Fibroblast of the aortic adventitia (primary cell): ENCODE measurements at places on chromosomes 4 and X. TPM values are rescaled to one million over a fixed set of nuclear protein-coding genes. Genes with fewer than 3 reads are reported as not detected.
A peak's percentile ranks its signal among the peaks of the same experiment; 100 is the strongest.

DNA sequence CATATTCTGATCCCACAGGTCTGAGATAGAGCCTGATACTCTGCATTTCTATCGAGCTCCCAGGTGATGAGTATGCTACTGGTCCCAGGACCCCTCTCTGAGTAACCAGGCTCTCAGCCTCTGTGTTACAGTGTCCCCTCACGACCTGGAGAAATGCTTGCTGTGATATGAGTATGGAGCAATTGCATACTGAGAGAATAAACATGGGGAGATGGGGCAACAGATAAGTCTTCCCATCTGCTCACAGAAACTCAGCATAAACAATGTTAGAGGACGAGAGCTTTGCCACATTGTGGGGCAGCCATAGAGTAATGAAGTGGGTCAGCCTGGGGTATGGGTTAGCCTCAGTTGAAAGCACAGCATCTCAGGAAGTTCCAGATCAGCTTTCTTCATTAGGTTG is 82.6 kb upstream of the HS3ST1 start:
- DNase-seq, result no peak

- peak; percentile 13 for DNase-seq
Observed at GRCh38 chr4:33696041-33696440, 2548.3 kb downstream of the ARAP2 start.

DNA sequence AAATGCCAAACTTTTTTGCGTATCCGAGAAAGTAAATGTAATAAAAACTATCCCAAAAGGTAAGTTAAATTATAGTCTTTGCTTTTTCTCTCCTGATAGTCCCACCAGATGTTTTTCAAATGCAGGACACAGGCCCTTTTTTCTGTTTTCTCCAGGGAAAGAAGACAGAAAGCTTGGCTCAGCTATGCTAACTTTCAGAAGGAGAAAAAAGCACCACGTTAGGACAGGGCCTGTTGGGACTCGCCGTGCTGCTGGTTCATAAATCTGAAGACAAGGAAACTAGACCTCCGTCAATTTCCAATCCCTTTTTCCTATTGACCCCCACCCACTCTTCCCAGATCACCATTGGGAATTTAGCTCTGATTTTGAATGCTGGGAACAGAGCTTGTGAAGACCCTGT is 220.9 kb upstream of the SFRP2 start:
- DNase-seq, result no peak

Gene SH2D1A
- total RNA-seq, result not detected in 2 replicates

Gene PAGE5
- total RNA-seq, result not detected in 2 replicates

DNA sequence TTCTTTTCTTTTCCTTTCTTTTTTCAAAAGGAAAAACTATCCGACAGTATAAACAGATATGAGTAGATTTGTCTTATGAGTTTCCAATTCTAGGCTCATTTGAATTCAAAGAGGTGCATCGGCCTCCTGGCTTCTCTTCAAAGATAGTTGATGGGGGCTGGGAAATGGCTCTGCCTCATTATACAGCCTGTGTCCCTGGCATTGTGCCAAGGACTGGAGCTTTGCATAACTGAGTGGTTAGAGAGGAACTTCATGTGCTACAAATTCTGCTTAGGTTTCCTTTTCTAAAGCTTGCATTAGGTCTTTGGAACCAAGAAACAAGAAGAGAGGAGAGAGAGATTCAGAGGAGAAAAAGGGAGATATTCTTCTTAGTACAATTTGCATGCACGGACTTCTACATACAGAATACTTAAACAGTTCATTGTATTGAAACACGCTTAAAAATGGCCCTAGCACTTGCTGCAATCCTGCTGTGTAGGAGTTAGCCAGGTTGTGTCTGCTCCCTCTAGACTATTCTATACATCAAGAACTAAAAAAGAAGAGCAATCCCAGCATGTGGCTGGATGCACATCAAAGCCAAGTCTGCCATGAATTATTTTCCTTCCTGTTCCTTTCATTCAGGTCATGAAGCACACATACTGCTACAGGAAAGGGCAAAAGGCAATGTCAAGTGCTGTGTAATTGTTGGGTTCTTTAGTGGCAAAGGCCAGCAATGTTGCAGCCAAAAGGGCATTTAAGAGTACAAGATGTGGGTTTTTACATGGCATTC is 70.9 kb downstream of the INTS12 start:
- DNase-seq, result peak; percentile 22

GRCh38 chr4:151195801-151196200 is 81.2 kb upstream of the PRSS48 start:
- DNase-seq, result peak; percentile 86

GRCh38 chr4:40112027-40112792 is 55.6 kb downstream of the N4BP2 start:
- DNase-seq, result no peak

DNA sequence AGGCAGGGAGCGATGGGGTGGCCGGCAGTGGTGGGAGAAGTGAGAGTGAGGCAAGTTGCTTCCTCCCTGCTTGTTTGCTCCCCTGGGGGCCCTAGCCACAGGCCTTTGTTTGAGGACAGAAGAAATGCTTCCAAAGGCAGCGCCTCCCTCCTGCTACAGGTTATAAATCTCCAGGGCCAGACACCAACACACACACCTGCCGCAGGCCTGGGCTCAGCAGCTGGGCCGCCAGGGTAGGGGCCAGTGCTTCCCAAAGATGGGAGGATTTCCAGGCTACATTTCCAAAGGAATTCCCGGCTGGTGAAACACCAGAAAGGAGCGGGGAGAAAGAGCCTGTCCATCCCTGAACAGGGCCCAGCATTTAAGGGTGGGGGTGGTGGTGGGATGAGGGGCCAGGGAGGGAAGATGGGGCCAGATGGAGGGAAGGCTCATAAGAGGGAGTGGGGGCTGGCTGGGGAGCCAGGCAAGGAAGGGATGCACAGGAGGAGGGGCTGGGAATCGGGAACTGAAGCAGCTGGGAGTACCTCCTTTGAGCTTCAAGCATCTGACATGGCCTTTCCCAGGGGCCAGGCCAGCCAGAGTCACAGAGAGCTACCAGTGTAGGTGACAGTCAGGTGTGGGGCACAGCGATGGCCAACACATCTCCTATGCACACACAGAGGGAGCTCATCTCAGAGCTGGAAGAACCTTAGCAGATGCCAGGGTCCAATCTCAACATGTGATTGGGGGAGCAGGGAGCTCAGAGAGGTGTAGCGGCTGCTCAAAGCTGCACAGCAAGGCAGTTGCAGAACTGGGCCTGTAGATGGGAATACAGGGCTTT is 143.9 kb downstream of the PJA1 start:
- no peak for DNase-seq

DNA sequence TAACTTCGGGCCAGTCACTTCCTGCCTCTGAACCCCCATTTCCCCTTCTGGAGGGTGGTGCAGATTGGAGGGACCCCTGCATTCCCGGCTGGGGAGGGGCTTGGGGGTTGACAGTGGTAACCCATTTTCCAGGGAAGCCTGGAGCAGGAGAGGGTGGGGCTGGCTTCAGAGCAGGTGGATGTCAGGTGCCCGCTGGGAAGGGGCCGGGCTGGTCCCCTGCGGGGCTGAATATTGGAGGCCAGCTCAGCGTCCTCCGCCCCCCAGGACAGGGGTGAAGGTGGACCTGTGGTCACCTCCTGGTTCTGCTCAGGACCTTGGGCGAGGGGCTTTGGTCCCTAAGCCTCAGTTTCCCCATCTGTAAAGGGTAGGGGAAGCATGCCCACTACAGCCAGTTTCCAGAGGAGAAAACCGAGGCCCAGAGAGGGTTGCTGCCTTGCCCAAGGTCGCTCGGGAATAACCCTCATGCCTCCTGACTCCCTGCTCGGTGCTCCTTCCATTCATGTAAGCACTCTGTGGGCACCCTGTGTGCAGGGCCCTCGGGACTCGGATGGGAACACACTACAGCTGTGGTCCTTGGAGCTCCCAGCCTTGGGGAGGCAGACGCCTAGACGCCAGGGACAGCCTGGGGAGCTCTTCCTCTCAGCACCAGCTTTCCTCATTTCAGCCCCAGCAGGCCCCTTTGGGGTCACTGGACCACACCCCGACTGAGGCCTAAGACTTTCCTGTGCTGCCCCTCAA is 683 bp downstream of the MAN2B2 start:
- DNase-seq, result no peak

- peak; percentile 99 for DNase-seq
Observed at GRCh38 chr4:26015133-26015651, 101.2 kb downstream of the SMIM20 start.

DNA sequence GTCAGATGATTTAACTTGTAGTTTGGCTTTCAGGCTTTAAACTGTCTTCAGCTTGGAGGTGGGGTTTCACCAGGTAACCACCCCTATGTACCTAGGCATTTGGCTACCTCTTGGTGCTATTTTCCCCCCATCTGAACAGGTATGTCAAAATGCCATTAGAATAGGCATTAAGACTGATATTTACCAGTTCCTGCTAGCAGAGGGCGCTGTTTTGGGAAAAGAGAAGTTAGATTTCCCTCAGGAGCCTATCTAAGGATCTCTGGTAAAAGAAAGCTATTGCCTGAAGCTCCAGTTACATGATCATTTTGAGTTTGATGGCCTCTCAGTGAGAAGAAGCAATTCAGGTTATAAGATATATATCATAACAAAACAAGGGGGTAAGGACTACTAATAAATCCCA is 879.1 kb downstream of the SH3BGRL start:
- DNase-seq, result no peak

- no peak for DNase-seq
Observed at GRCh38 chr4:168876106-168876505, 133.9 kb downstream of the CBR4 start.

GRCh38 chr4:83712890-83713289 is 177.0 kb downstream of the GPAT3 start:
- no peak for DNase-seq

Gene SPATA18
- 21.7 and 22.3 TPM in 2 replicates for total RNA-seq

- DNase-seq, result no peak
Observed at GRCh38 chr4:145047151-145047550, 50.8 kb downstream of the ANAPC10 start.

DNA sequence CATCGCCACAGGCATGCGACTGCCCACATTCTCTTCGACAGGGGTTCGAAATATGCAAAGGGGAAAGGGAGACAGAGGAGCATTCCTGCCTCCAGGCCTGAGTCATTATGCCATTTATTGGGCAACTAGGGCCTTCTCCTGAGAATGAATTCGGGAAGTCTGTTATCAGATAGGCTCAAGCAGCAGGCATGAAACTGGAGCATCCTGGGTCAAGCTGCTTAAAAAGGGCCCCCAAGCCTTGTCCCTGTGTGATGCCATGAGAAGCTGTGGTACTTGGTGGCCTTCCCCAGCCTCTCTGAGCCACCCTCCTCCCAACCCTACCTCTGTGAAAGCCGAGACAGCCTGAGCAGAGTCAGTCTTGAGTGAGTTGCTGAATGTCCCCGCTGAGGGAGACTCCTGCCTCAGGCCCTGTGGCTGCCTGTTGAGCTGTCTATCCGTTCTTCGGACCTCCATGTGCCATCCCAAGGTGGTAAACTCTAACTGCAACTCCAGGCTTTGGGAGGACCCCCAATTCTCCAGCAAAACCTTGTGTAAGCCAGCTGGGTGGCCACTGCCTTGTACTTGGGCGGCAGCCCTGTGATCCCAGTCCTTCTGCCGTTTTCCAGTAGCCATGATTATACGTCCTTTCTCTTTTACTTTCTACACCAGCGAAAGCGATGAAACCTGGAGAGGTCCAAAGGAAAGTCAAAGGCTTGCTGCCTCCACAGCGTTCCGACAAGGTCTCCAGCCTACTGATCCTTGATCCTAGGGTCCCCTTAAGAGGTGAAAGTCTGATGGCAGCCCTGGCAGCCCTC is 37.7 kb downstream of the NBDY start:
- peak; percentile 45 for DNase-seq
